DMS153 (cell line): ENCODE measurements at places on chromosomes 1 and 21.

DNA sequence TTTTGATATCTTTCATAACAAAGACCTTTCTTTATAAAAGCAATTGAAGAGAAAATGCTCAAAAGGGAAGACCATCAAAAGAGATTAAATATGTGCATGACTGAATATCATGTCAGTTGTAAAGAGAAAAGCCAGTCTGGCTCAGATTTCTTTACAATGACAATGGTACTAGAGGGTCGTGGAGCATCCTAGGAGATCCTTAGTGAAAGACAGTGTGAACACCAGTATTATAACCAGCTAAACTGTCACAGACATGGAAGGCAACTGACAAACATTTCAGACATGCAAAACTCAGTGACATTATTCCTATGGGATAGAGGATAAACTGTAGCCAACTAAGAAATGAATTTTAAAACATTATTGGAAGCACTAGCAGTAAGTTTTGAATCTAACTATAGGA lies 27.1 kb upstream of the ADARB1 start:
- no peak for DNase-seq

- DNase-seq = no peak
These were observed 6.4 kb downstream of the TSTD1 start for GRCh38 chr1:161032409-161032808.

DNA sequence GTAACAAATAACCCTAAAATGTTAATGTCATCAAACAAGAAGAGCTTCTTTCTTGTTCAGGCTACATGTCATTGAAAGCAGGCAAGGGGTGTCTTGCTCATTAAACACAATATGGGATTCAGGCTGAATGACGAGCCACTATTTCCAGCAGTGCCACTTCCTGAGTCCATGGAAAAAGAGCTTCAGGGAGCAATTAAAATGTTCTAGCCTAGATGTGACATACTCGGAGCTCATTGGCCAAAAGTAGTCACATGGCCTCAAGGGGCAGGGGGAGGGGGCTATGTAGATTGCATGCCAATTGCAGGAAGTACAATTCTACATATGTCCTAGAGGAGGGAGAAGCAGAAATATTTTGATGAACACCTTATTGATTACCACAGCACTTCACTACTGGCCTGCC lies 685.3 kb upstream of the ADGRL2 start:
- DNase-seq = no peak

DNA sequence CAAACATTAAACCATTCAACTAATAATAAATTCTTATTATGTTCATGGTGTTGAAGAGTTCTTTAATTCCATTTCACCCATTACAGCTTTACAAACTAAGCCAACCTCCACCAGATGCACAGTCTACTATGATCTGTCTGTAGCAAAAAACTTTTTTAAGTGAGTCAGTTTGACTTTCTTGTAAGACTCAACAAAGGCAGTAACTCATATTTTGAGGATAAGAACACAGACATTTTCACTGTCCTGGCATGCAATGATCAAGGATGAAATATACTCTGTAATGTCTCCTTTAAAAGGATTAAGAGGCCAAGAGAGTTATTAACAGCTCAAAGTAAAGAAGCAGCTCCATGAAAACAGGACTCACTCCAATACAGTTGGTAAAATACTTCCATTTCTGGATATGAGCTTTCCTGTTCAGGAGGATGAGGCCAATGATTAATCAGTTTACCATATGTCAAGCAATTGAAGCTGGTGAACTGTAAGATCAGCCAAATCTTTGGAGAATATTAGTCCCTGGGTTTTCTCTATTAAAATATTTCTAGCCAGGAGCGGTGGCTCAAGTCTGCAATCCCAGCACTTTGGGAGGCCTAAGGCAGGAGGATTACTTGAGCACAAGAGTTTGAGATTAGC lies 20.6 kb downstream of the XKR8 start:
- DNase-seq = no peak

DNA sequence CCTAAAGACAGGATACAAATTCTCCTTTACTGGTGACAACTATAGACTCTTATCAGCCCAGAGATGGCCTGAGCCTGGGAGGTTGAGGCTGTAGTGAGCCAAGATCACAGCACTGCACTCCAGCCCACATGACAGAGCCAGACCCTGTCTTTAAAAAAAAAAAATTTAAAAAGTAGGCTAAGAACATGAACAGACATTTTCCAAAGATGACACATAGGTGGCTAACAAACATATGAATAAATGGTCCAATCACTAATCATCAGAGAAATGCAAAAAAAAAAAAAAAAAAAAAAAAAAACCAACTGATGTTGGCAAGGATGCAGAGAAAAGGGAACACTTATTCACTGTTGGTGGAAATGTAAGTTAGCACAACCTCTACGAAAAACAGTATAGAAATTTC lies 65.0 kb downstream of the TOR3A start:
- no peak for DNase-seq

- DNase-seq = no peak
These were observed 8.2 kb upstream of the AVPR1B start for GRCh38 chr1:206125346-206125745.
